Activated B cell treated with CpG ODN at 0.5 μM for 24 hours (primary cell): ENCODE measurements at places on chromosomes 4 and X.

DNA sequence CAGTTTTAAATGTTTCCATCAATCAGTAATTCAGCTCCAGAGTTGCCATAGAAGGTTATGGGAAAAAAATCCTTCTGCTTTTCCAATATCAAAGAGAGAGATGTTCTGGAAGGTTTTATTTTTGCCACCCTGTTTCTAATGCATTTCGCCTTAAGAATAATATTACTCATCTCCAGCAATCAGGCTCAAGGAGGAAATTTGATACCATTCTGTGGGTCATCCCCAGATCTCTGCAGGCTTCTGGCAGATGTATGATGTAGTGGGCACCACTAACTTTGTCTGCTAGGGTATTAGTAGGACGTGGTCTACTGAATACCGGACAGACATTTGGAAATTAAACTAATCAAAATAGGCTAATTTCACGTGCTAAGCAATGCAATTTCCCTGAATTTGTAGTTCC, 645.4 kb upstream of the TENM3 start:
- DNase-seq = no peak

GRCh38 chrX:46727441-46727840, 31.5 kb downstream of the SLC9A7 start:
- DNase-seq = no peak

DNA sequence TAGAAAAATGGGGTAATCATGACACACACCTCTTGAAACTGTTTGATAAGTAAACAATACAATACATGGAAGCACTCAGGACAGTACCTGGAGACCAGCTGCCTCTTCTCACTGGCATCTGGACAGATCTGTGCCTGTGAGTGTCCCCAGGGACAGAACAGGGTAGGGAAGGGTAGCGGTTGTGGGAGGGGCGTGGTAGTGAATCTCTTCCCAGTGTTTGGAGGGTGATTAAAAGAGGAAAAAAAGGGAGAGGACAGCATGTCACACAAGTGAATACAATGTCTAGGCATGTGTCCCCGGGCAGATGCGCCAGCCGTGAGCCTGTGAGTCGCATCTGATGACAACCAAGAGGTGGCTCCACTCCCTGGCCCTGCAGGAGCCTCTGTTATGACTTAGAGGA, 138.8 kb upstream of the MSX1 start:
- no peak for DNase-seq

- DNase-seq = no peak
These were observed 104.1 kb upstream of the MAB21L2 start for GRCh38 chr4:150477869-150478268.

GRCh38 chr4:128350449-128351045, 62.9 kb upstream of the PGRMC2 start:
- no peak for DNase-seq

- no peak for DNase-seq
These were observed 398.0 kb downstream of the RAPGEF2 start for GRCh38 chr4:159500861-159501260.

- DNase-seq = no peak
These were observed 123.7 kb downstream of the AFF1 start for GRCh38 chr4:87058356-87059073.

- DNase-seq = no peak
These were observed 52.0 kb upstream of the TMSB15B start for GRCh38 chrX:103910430-103910829.

GRCh38 chr4:75596061-75596460, 34.3 kb downstream of the CDKL2 start:
- no peak for DNase-seq

GRCh38 chrX:41526271-41526670, 79.1 kb downstream of the NYX start:
- no peak for DNase-seq

DNA sequence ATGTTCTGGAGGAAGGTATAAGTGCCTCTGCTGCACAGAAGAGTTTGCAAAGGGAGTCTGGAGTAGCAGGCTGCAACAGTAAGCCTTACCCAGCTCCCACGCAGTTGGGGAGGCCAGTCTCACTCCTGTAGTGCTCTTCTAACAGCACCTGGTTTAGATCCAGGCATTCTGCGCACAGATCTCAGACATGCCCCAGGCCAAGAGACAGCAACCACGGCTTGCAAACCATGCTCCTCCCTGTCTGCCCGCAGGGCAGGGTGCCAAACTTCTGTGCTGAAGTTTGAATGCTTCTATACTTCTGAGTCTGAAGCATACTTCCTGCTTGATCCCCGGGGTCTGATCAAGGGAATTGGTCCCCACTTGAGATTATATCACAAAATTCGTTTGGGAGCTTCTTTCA, 106.3 kb downstream of the LINC00632 start:
- DNase-seq = no peak

- DNase-seq = no peak
These were observed 12.9 kb upstream of the SMPX start for GRCh38 chrX:21770631-21771321.

DNA sequence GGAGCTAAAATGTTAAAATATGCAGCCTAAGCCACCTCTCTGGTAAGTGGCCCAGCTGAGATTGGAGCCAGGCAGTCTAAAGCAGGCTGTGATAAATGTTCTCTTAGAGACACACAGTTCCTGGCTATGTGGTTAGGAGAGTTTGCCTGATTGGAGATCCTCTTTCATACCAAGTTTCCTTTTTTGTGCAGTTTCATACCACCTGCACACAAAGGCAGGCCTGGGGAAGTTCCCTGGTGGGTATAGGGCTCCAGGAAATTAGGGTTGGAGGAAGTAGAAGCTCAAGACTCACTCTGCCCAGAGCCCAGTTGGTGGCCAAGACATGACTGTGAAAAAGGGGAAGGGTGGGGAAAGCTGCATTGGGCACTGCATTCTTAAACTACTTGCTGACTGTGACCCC, 16.9 kb downstream of the CYBB start:
- no peak for DNase-seq

GRCh38 chr4:88219099-88219498, 60.7 kb upstream of the ABCG2 start:
- no peak for DNase-seq

- DNase-seq = no peak
These were observed 24.8 kb downstream of the CPE start for GRCh38 chr4:165403637-165404036.
